ENCODE measurements at places on chromosomes 1 and 21.

GRCh38 chr1:66563941-66564630 is 30.1 kb downstream of the SGIP1 start:
- DNase-seq: peak; percentile 97

GRCh38 chr1:221458447-221459156 is 283.3 kb downstream of the DUSP10 start:
- peak; percentile 92 for DNase-seq

DNA sequence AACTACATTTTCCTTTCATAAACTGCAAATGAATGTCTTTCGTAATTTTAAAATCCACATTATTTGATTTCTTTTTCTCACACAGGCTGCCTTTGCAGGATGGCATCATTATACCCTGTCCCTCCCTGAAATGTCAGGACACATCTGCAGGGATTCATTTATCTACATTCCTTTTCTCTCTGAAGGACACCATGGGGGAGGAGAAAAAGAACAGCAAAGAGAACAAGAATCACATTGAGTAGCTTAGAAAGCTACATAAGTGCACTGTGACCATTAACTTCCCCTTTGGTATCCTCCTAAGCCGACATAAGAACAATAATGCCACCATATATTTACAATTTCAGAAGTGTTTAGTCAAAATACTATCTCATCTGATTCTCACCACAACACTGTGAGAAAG is 129.5 kb downstream of the PIGK start:
- no peak for DNase-seq

GRCh38 chr1:203726417-203726867 is 38.5 kb upstream of the LAX1 start:
- DNase-seq: no peak

DNA sequence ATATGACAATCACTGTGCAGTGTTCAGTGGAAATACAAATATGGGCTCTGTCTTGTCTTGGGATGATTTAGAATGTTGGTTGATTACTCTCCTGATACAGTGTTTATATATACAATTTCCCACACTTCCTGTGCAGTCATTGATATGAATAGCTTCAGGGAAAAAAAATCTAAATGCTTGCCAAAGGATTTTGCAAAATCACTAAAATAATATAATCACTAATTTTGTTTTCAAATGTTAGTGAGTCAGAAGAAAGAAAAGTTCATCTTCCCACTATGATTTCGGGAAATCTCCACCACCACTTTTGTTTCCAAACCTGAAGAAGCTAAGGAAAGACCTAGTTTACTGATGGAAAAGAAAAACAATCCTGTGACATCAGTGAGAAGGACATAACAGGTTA is 32.1 kb upstream of the CHRM3 start:
- DNase-seq: no peak

- DNase-seq: no peak
Measured at GRCh38 chr1:5909576-5910275, 82.5 kb downstream of the NPHP4 start.

DNA sequence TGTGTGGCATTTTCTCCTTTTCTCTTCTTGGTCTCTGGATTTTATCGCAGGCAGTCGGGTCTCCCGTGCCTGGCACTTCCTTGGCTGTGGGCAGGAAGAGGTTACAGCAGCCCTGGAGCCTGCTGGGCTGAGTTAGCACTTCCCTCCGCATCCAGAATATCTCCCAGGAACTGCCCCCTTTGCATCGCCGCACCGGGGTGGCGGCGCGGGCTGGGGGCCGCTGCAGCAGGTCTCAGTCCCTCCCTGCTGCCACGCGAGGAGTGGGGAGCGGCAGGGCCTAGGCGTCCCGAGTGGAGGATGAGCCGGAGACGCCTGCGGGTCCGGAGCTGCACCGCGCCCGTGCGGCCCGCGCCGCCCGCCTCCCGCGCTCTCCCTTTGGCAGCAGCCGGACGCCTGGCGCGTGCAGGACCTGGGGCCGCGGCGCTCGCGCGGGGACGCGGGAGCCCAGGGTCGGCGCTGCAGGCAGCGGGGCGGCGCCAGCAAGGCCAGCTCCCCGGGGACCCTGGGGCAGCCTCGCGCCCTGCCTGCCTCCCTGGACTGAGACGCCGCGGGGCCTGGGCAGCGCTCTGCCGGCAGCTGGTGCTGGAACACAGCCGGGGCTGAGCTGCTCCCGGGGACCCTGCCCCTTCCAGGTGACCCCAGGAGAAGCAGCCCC is 192.8 kb downstream of the PRDM2 start:
- DNase-seq: peak; percentile 30

DNA sequence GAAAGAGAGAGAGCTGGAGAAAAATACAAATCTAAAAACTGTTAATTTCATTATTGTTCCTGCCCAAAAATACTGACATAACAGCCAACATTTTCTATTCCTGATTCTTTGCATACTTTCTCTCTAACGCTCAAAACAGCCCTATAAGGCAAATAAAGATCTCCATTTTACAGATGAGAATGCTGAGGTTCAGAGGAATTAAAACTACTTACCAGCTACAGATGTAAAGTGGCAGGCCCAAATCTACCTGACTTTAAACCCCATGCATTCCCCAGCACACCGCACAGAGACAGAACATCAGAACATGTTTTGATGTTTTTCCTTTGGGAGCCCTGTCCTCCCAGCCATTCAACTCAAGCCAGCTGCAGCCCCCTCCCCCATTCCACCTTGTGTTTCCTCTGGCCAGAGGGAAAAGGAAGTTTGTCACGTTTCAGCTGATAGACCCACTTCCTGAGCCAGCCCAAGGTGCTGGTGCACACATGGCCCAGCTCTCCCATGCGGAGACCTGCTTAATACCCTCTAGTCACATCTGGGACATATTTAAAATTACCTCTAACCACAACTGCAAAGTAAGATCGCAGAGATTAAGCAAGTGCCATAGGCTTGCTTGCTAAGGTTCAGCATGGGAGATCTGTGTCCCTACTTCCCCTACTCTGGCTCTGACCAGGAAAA is 133.1 kb upstream of the NFIA start:
- no peak for DNase-seq

DNA sequence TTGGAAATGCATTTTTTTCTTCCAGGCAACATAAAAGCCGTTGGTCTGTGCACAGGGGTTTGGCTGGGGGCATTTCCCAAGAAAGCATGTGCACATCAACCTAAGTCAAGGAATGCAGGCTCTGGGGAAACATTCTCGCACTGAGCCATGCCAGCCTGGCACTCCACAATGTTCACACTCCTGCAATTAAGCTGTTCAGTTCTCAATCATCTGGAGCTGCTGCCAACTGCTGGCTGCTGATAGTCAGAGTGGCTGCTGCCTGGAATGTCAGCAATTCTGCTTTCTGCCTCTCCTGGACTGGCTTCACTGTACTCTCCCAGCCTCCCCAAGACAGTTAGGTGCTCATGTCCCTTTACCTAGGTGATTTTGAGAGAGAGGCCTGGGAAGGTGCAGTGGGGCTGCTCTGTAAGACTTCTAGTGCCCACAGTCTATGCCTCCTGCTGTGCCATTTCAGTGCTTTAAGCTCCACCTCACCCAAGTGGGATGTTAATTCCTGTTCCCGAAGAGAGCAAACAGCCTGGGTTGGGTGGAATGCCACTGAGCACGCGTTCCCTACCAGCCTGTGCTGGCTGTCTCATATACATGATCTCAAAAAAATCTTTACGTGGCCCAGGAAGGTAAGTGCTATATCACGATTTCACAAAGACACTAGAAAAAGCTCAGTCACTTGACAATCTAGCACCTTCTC is 131.7 kb downstream of the BRINP2 start:
- DNase-seq: peak; percentile 15

DNA sequence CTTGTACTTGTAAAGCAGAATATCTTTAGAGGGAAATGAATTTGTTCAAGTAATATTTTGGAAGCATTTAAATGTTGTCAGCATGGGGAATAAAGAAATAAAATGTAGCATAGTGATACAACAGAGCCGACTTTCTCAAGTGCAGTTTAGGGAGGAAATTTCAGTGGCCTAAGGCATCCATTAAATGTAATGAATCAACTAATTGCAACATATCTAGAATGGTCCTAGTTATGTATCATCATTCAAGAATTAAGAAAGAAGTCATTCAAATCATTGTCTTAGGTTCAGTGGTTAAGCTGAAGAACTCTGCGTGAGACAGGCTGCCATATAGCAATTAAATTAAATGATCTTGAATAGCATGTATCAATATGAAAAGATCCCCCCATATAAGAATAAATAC is 360.7 kb downstream of the TBX15 start:
- peak; percentile 53 for DNase-seq

All from GM23248 (cell line).